NCI-H2171 (cell line): ENCODE measurements at places on chromosomes 7 and 10.

GRCh38 chr10:35570397-35570796, 34.7 kb upstream of the GJD4 start:
- DNase-seq: no peak

- DNase-seq: no peak
Measured at GRCh38 chr7:132234711-132235110, 341.6 kb downstream of the PLXNA4 start.

- no peak for DNase-seq
Measured at GRCh38 chr10:6204341-6205191, 1.8 kb downstream of the PFKFB3 start.

DNA sequence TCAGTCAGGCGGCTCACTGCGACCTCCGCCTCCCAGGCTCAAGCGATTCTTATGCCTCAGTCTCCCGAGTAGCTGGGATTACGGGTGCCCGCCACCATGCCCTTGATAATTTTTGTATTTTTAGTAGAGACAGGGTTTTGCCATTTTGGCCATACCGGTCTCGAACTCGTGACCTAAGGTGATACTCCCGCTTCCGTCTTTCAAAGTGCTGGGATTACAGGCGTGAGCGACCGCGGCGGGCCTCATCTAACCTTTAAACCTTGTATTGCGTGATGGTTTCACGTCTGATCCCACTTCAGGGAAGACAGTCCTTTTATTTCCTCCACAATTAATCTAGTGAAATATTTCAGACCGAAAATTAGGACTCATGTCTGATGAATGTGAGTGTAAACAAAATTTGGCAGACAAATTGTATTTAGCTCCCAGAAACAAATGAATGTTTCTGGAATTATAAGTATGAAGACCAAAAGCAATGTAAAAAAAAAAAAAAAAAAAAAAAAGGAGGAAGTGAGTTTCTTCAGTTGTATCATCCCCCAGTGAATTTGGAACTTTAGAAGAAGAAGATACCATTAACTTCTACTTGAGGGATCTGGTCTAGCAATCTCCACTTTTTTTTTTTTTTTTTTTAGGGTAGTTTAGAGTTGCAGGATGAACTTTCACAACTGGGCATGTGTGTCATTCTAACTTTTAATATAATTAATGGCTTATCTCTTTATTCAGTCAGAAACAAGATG, 1.6 kb downstream of the NUP42 start:
- DNase-seq: no peak

- DNase-seq: no peak
Measured at GRCh38 chr10:49602380-49603023, 7.6 kb upstream of the SLC18A3 start.

GRCh38 chr7:138579136-138579535, 119.1 kb downstream of the TRIM24 start:
- no peak for DNase-seq

- no peak for DNase-seq
Measured at GRCh38 chr10:46077731-46078413, 31.8 kb upstream of the MSMB start.

GRCh38 chr10:113893570-113893969, 39.1 kb downstream of the NHLRC2 start:
- no peak for DNase-seq

DNA sequence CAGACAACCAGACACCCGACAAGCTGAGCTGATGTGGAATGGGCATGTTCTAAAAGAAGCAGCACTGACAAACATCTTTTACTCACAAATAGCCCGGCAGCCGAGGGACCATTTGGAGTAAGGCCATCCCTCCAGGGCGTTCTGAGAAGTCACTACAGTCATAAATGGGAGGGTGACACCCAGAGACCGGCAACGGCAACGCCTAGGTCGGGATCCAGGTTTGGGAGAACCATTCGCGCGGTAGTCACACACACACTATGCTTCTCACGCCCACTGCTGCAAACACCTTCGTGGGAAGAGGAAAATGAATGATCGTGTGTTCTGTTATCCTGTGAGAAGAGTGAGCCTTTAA, 9.8 kb downstream of the TNS3 start:
- DNase-seq: no peak

GRCh38 chr7:74206589-74207120, 3.2 kb upstream of the LAT2 start:
- DNase-seq: peak; percentile 29

DNA sequence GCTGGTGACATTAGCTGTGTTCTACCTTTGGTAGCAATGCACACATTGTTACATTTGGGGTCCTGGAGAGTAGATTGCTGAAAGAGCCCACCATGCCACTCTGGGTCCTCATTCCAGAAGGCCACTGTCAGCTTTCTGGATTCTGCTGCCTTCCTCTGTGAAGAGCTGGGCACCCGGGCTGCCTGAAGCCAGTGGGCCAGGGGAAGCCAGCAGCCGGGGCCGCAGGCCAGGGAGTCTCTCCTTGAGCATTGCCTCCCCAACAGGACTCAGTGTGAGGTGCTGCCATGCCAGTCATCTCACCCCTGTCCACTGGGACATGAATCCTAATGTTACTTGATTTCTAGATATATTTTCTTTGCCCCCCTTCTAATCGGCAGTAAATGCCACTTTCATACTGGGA, 234.0 kb downstream of the SKAP2 start:
- DNase-seq: no peak

DNA sequence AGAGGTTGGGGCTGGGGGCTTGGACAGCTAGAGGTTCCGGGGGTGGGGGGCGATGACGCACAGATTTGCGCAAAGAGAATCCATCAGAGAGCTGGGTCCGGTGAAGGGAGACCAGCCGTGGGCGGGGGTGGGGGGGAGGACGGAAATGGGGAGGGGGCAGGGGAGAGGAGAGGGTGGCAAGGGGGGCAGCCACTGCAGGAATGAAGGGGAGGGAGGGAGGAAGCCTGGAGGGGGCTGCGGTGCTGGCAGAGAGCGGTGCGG, 1.2 kb upstream of the VGF start:
- DNase-seq: no peak
